ENCODE measurements at places on chromosomes 1 and 21.

DNA sequence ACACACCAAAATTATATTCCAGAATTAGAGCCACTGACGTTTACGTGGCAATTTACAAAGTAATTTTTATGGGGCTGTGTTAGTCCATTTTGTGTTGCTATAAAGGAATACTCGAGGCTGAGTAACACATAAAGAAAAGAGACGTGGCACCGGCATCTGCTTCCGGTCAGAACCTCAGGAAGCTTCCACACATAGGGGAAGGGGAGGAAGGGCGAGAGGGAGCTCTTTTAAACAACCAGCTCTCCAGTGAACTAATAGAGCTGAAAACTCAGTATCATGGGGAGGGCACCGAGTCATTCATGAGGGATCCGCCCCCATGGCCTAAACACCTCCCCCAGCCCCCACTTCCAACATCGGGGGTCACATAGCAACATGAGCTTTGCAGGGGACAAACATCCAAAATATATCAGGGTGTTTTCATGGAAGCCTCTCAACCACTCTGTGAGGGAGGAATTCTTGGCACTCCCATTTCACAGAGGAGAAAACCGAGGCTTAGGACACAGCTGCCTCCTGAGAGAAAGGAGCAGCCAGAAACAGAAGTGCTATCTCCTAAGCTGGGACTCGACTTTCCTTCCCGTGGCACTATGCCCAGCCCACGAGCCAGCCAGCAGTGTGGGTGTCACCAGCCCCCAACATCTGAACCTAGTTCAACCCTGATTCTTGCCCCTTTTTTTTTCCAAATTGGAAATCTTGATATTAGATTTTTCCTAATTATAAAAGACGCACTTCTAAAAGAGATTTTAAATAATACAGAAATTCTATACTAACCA, 29.2 kb downstream of the MIS18A start:
- no peak for DNase-seq

DNA sequence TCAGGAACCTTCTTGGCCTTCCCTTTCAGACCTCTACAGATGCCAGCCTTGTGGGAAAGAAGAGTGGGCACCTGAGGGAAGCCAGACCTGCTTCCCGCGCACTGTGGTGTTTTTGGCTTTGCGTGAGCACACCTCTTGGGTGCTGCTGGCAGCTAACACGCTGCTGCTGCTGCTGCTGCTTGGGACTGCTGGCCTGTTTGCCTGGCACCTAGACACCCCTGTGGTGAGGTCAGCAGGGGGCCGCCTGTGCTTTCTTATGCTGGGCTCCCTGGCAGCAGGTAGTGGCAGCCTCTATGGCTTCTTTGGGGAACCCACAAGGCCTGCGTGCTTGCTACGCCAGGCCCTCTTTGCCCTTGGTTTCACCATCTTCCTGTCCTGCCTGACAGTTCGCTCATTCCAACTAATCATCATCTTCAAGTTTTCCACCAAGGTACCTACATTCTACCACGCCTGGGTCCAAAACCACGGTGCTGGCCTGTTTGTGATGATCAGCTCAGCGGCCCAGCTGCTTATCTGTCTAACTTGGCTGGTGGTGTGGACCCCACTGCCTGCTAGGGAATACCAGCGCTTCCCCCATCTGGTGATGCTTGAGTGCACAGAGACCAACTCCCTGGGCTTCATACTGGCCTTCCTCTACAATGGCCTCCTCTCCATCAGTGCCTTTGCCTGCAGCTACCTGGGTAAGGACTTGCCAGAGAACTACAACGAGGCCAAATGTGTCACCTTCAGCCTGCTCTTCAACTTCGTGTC, 995 bp upstream of the ZBTB48 start:
- DNase-seq, result no peak

- DNase-seq, result peak; percentile 65
Measured at GRCh38 chr1:41423511-41424191, 60.8 kb downstream of the EDN2 start.

- no peak for DNase-seq
Measured at GRCh38 chr1:31731049-31731565, 27.3 kb upstream of the COL16A1 start.

DNA sequence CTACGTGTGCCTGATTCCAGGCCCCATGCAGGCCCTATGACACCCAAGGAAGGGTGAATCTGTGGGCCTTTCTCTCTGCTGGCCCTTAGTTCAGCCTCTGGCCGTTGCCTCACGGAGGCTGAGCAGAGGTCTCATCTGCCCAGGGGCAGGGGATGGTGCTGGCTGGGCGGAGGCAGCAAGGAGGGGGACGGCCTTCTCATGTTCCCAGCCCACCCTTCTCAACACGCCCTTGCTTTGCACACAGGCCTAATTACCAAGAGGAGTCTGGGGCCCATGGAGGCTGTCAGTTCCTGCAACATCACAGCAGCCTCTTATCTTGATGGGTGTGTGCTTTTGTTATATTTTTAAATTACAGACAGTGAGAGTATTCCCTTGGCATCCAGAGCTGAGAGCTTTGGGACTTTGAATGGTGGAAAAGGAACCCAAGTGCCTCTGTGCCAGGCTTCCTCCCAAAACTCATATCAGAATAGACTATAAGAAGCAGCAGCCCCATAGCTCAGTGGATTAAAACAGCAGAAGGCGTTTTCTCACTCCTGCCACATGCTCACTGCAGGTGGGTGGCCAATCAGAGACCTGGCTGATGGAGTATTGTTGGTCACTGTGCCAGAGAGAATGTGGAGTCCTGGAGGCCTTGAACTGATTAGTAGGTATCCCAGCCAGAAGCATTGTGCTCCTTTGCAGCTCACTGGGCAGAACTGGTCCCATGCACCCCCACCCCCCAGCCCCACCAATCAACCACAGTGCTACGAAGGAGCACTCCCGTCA, 164.9 kb downstream of the CAMTA1 start:
- no peak for DNase-seq

DNA sequence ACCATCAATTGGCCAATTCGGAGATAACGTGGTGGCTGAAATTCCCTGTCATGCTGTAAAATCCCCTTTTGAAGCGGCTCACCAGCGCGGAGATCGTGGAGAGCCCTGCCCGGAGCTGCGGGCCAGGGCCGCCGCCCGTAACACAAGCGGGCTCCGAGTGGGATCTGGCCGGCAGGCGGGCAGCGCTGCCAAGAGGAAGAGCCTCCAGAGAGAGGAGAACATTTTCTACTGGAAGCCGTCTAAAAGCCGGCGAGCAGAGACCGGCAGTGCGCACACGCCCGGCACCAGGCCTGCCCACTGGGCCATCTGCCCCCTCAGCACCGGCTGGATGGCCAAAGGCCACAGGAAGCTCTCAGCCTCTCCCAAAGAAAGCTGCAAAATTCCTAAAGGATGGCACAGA, 15.5 kb downstream of the SSBP3 start:
- DNase-seq, result no peak

- DNase-seq, result no peak
Measured at GRCh38 chr1:230823931-230824381, 44.4 kb downstream of the C1orf198 start.

DNA sequence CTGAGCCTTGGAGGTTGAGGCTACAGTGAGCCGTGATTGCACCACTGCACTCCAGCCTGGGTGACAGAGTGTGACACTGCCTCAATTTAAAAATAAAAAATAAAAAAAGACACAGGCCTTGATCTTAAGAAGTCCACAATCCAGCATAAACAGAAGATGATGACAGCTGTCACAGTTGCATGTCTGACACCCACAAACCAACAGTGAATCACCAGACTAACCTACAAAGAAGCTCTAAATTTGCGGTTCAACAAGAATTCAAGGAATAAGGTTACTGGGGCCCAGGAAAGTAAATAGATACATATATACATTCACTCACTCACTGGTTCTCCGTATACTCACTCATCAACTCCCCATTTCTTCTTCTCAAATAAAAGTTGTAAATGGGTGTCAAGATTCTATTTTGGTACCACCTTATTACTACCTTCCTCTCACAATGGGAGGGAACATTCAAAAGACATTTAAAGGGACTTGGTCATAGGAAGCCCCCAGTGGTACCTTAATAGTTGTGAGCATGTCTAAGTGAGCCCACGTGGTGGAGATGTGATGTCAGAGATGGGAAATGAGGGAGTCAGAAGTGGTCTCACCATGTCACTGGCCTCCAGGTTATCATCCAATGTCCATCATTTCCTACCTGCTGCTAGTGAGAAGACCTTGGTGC, 66.9 kb upstream of the PRDX6 start:
- no peak for DNase-seq

- no peak for DNase-seq
Measured at GRCh38 chr1:236132420-236133046, 9.8 kb upstream of the GPR137B start.

GRCh38 chr1:205313563-205314308, 7.8 kb downstream of the NUAK2 start:
- peak; percentile 89 for DNase-seq

DNA sequence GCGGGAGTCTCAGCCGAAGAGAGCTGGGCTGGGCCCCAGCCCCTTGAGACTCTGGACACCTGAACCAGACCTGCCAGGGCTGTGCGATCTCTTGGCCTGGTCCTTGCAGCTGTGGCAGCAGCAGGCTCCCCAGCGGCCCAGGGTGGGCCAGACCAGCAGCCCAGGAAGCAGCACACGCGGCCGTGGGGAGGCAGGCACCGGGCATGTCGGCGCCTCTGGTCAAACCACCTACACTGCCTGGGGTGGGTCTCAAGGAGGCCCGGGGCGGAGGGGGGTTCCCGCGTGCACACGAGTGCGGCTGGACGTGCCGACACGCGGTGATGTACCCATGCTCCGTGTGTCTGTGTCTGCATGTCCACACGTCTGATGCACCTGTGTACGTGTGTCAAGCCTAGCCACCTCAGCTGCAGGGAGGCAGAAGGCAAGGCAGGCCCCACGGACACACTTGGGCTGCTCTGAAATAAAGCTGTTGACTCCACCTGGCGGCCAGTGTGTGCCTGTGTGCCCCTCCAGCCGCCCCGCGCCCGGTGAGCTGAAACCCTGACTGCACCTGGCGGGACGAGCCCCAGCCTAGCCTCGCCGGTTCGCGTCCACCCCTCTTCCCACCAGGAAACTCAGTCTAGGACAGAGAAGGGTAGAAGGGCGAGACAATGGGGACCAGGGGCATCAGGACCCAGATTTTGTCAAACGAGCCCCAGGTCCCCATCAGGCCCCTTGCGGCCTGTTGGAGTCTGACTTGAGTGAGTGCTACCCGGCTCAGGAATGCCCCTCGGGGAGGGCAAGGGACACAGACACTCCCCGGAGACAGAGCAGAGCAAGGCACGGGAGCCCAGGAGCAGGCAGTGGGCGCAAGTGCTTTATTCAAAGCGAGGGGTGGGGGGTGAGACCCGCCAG, 11.6 kb downstream of the SCNN1D start:
- DNase-seq, result peak; percentile 93

Data from DMS153 (cell line).